Astrocyte of the cerebellum (primary cell): ENCODE measurements at places on chromosomes 12 and 14.

DNA sequence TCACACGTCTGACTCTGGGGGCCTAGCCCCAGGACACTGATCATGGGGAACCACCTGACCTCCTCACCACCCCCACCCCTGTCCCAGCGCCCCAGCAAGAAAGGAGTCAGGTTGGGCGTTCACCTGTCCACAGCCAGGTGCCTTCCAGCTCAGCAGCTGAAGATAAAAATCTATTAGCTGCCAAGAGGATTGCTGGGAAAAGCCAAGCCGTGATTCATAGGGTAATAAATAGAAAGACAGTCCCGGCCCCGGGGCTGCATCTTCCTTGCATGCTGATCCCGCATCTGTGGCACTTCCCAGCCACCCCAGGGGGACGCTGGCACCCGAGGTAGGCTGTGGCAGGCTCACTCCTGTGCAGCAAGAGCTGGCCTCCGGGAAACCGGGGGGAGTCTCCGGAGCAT lies 70.2 kb upstream of the NCOR2 start:
- DNase-seq, result no peak

DNA sequence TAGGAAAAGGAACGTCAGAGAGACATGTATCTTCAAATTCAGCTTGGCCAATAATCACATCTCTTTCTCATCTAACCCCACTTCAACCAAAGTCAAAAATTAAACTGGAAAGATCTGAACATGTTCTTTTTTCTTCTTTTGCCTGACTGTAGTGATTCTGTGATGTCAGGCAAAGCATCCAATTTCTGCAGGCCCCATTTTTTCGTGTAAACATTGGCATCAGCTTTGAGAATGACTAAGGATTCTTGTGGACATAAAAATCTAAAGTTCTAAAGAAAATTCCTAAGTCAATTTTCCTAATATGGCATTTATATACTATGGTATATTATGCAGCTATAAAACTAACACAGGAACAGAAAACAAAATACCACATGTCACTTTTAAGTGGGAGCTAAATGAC lies 89.1 kb downstream of the STXBP6 start:
- peak; percentile 6 for DNase-seq

- DNase-seq, result no peak
Observed at GRCh38 chr12:32522331-32523221, 123.2 kb downstream of the FGD4 start.

DNA sequence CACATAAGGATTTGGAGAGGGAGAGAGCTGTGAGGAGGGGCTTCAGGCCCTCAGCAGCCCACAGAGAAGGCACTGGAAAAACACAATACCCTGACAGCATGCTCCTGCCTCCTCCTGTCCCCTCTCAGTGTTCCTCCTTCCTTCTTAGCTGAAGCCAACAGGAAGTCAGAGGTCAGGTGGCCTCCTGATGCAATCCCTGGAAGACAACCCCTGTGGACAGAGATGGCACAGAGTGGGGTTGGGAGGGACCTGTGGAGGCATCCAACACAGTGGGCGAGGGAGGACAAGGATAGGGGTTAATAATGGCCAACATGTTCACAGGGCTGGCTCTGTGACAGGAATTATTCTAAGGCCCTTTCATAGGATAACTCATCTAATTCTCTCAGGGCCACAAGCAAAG lies 15.4 kb upstream of the IFI27L2 start:
- no peak for DNase-seq

GRCh38 chr12:67452119-67452805 lies 183.1 kb downstream of the CAND1 start:
- DNase-seq, result no peak

DNA sequence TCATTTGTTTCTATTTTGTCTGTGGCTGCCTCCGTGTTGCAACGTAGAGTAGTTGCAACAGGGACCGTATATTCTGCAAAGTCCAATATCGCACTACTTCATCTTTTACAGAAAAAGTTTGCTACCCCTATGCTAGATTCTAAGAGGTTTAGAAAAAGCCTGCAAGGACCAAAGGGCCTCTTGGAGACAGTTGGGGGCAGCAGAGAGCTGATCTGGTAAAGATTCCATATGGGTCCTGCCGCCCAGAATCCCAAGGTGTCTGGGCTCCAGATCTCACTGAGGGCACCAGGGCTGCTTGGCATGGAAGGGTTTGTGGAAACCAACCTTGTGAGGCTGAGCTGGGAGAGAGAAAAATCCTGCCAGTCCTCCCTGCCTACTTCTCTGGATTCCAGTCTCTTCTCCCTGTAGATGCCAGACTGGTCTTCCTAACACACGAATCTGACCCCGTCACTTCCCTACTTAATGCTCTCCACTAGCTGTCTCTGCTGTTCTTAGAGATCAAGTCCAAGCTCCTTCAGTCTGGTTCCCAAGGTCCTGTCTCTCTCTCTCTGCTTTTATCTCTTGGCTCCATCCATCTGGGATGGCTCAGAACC lies 74.6 kb downstream of the GLRX5 start:
- no peak for DNase-seq

DNA sequence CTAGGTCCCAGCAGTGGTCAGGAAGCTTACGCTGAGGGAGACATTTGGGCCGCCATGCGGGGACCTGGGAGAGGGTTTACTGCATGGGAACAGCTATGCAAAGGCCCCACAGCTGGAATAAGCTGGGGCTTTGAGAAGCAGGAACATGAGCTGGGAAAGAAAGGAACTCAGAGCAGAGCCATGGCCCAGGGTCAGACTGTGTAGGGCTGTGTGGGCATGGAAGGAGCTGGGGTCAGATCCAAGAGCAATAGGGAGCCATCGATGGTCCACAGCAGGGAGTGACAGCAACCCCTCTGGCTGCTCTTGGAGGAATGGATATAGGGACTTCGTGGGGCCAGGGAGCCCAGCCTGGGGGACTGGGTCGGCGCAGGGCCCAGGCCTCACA lies 151.6 kb downstream of the ADGRD1 start:
- DNase-seq, result no peak

DNA sequence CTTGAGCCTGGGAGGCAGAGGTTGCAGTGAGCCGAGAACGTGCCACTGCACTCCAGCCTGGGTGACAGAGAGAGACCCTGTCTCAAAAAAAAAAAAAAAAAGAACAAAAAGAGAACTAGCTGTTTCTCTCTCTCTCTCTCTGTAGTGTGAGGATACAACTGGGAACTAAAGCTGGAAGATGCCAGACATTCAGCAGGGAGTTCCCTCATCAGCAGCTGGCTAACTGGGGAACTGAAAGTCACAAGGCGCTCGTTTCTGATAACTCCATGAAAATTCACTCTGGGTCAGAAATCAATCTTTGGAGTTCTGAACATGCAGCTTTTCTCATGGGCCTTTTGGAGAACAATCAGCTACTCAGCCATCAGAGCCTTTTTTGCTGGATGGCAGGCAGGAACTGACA lies 43.5 kb upstream of the MAP1LC3B2 start:
- DNase-seq, result no peak

- no peak for DNase-seq
Observed at GRCh38 chr12:3130057-3130830, 53.1 kb downstream of the TSPAN9 start.

GRCh38 chr14:86515195-86515594 lies 985.3 kb downstream of the FLRT2 start:
- no peak for DNase-seq

DNA sequence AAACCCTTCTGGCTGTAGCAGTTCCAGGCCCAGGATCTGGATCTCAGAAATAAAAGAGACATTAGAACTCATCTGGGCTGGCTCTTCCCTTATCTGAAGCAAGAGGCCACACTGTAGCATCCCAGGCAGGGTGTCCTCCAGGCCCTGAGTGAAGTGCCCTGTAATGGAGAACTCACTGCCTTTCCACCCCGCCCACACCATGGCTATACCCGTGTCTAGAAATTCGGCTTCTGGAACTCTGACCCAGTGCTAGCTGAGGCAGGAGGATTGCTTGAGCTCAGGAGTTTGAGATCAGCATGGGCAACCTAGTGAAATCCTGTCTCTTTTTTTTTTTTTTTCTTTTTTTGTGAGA lies 23.5 kb upstream of the PLEKHG3 start:
- no peak for DNase-seq

- no peak for DNase-seq
Observed at GRCh38 chr14:80100681-80101080, 110.6 kb downstream of the DIO2 start.

GRCh38 chr14:30482276-30482675 lies 76.7 kb upstream of the G2E3 start:
- no peak for DNase-seq

GRCh38 chr14:52048641-52049204 lies 20.1 kb downstream of the NID2 start:
- peak; percentile 88 for DNase-seq
